Heart right ventricle (tissue), 16 donors: ENCODE measurements at places on chromosomes 13 and 19. TPM values are rescaled to one million over a fixed set of nuclear protein-coding genes. Genes with fewer than 3 reads are reported as not detected.

DNA sequence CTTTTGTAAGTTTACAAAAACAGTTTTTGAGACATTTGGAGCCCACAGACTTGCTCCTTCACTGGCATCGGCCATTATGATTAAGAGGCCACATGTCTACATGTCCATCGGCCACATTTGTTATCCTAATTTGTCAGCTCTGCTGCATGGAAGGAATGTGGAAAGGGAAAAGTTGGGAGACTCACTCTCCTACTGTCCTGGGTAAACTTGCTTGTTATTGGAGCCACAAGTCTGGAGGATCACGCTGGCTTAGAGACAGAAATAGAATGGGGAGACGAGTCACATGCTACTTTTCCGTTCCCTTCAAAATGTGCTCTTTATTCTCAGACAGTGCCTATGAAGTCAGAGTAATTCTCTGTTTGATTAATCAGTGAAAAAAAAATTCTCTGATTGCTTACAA lies 741.2 kb upstream of the PCDH9 start:
- H3K4me1 ChIP-seq = no peaks in the 10 kb centered on the region
- H3K27ac ChIP-seq = no peak overlapping the region
- no peaks in the 10 kb centered on the region for H3K27me3 ChIP-seq
- no peaks in the 10 kb centered on the region for H3K36me3 ChIP-seq

DNA sequence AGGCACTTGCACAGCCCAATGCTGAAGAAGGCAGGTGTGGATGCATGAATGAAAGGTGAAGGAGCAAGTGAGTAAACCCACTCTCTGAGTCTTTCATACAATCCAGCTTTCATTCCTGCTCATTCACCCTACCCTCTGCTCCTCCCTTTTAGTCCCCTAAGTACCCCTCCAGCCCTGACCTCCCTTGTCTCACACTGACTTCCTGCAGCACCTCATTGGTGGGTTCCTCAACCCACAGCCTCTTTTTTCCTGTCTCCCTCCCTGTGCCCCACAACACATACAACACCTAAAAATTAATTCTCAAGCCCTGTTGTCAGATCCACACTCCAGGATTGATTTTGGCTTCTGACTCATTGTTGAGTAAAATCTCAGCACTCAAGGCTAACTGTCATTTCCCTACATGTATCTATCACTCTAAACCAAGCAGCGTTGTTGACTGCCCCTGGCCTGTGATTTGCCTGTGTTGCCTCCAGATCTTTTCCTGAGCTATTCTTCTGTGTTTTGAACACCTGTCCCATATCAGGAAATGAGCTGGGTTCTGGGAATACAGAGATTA lies 177.3 kb upstream of the SERP2 start:
- H3K36me3 ChIP-seq = no peaks in the 10 kb centered on the region
- no peak overlapping the region for H3K27ac ChIP-seq
- no peak for DNase-seq

- DNase-seq = no peak
- no peaks in the 10 kb centered on the region for H3K4me1 ChIP-seq
- peak overlapping the region; percentile 45 for H3K27ac ChIP-seq
- no peaks in the 10 kb centered on the region for H3K36me3 ChIP-seq
Measured at GRCh38 chr13:51590971-51591627, 6.8 kb downstream of the WDFY2 start.

DNA sequence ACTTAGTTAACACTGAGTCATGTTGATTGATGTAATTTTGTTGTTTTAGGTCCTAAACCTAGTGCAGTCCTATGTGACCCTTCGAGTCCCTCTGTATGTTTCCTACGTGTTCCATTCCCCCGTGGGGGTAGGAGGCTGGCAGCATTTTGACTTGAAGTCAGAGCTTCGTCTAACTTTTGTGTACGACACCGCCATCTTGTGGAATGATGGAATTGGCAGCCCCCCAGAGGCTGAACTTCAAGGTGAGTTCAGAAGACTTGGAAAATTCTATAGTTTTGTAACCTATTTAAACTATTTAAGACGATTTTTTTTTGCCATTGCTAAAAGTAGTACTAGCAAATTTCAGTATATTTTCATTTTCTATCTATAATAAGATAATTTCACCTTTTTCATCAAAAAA lies 117.9 kb downstream of the STOML3 start:
- DNase-seq = peak; percentile 12
- H3K4me1 ChIP-seq = no peaks in the 10 kb centered on the region
- H3K27me3 ChIP-seq = no peaks in the 10 kb centered on the region

Gene CASP14
- not detected for total RNA-seq

Gene GAPDHS
- not detected for total RNA-seq
